HFFc6 (cell line): ENCODE measurements at places on chromosomes 5 and 9. TPM values are rescaled to one million over a fixed set of nuclear protein-coding genes. Genes with fewer than 3 reads are reported as not detected.
A peak's percentile ranks its signal among the peaks of the same experiment; 100 is the strongest.

LSM11 gene
- 2.0 to 2.2 TPM (median 2.0 TPM) in 3 replicates for total RNA-seq

- peak; percentile 30 for DNase-seq
These were observed 76.2 kb downstream of the DAPK1 start for GRCh38 chr9:87573841-87574342.

SARDH gene
- 0.37 and 4.5 TPM in 2 replicates for total RNA-seq

DNA sequence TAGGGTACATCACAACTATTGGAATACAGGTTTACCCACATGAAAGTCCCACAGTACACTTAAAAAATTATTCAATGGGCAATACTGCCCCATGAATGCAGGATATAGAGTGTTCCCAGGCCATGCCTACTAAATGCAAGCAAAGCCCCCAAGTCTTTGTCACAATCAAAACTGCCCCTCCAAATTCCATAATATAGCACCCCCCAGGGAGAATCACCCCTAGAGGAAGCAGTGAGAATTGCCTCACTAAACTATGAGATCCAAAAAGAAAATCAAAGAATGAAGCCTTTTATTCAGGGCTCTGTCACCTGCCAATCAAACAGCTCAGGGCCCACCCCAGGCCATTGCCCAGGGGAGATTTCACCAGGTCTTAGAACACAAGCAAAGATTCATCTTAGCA is 90.8 kb downstream of the ATPSCKMT start:
- no peak for DNase-seq

DNA sequence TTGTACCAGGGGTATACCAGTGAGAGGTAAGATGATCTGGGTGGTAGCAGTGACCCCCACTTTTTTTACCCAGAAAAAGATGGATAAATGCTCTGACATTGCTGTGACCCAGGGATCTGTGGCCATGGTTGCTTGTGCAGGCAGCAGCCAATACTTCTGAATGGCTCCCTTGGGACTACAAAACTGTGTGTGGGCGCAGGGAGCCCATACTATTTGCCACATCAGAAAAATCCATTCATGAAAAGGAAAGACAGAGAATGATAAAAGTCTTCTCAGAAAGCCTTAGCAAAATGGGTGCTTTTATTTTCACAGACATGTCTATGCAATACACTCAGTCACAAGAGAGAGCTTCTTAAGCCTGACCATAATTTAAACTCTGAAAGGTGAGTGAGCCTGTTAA is 37.3 kb upstream of the ALDOB start:
- DNase-seq = no peak

DNA sequence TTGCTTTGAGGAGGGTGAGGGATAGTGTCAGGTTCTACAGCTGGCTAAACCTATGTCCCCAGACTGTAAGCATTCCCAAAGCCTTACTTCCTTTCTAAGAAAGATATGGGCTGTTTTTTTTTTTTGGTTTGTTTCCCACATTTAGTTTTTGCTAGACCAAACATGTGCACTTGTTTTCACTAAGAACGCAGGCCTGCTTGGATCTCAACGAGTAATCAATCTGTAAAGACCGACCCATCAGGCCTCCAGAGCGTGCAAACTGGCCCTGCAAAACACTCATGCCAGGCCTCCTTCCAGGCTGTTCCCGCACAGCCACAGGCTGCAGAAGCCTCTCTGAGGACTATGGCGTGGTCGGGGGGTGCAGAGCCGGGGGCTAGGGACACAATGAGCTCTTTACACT is 304.8 kb upstream of the PANK3 start:
- no peak for DNase-seq

DNA sequence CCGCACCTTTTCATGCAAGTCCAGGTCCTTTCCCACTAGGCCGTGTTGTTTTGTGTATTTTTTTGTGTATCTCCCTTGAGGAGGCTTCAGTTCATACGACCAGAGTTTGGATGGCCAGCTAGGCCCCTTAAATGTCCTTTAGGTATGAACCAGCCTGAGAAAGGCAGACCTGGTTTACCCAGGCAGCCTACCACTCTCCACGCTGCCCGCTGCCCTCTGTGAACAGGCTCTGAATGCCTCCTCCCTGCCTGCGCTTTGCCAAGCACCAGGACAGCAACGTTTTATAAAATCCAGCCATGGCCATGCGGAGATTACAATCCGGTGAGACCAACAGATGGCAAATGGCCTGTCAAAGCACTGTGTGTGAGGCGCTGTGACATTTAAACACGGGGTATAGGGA is 626 bp upstream of the CLTB start:
- no peak for DNase-seq

CCNJL gene
- not detected in 2 replicates for total RNA-seq

- DNase-seq = no peak
These were observed 76.8 kb downstream of the CFAP77 start for GRCh38 chr9:132486706-132487350.

- DNase-seq = no peak
These were observed 138.1 kb upstream of the HMHB1 start for GRCh38 chr5:143673676-143674468.

GRCh38 chr5:9712506-9712905 is 82.4 kb upstream of the TAS2R1 start:
- DNase-seq = peak; percentile 95

CTXN3 gene
- not detected in 3 replicates for total RNA-seq

GPRIN1 gene
- total RNA-seq = 2.5 to 5.4 TPM (median 3.2 TPM) in 3 replicates

- no peak for DNase-seq
These were observed 36.9 kb upstream of the MED27 start for GRCh38 chr9:132116583-132116982.

RLN2 gene
- not detected in 3 replicates for total RNA-seq

DNA sequence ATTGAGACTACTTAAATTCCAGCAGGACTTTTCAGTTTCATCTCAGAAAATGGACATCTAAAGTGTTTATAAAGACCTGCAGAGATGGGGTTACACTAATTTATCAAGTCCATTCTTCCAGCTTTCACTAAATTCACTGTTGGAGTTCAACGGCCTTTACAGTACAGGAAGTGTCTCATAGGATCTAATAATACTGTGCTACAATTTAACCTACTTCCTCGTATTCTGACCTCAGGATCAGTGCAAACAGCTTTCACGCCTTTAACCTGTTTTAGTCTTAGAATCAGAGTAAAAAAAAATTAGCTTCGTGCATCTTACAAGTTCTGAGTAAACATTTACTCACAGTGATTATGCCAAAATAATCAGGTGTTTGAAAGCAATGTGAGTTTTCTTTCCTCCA is 632.6 kb upstream of the DMAC1 start:
- DNase-seq = no peak

NEURL1B gene
- total RNA-seq = 1.9 to 7.2 TPM (median 3.7 TPM) in 3 replicates

GABRA1 gene
- not detected in 2 replicates for total RNA-seq

GRCh38 chr9:128159784-128160602 is at the start of gene BBLN:
TSS of gene BBLN (plus strand) at chr9:128160265. CDS start at chr9:128160408, 143 bp downstream.
- peak; percentile 83 for DNase-seq

DNA sequence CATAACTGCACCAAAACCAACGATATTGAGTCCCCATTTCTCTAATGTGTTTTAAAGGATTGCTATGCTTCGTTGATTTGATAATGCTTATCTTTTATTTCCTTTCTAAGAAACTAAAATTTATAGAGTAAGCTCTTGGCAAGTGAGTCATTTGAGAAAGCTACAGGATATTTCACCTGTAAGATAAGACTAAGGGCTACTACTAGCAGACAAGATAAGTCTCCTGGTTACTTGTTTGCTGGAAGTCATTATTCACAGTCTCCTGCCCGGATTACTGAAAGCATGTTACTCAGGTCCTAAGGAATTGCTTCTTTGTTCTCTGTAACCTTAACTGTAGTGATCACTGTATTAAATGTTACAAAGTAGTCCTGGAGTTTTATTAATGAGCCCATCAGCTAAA is 315.9 kb upstream of the RASA1 start:
- DNase-seq = no peak

- no peak for DNase-seq
These were observed 351.7 kb downstream of the ZNF608 start for GRCh38 chr5:124394700-124395245.

WNT8A gene
- not detected in 3 replicates for total RNA-seq

DNA sequence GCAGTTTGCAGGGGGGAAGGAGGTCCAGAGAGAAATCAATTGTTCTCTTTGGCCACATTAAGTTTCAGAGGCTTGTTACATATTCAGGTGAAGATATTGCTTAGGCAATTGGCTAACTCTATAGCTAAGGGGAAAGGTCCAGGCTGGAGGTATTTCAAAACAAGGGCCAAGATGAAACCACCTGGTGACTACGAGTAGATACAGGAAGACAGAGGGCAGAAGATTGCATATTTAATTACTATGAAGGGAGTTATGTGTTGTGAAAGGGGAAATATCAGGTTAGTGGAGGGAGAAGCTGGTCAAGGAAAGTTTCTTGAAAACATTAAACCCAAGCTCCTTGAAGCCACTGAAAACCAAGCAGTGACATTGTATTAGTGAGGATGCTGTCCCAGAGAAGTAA is 1.9 kb upstream of the RAD23B start:
- DNase-seq = no peak

PFDN1 gene
- total RNA-seq = 83.3 to 90.1 TPM (median 86.1 TPM) in 3 replicates

DNA sequence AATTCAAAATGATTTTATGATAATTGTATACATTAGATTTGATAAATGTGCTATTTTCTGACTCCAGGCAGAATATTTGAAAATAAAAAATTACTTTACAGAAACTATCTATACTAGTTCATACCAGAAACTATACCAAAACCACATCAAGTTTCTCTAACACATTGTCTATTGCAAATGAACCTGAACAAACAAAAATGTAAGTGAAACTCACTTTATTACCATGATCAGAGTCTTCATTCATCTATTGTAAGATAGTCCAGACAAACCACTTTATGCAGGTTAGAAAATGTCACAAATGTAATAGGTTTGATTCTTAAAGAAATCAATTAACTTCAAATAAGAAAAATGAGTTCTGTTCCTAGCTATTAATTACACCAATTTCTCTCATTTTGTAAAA is 99.4 kb downstream of the OXCT1 start:
- no peak for DNase-seq

DNA sequence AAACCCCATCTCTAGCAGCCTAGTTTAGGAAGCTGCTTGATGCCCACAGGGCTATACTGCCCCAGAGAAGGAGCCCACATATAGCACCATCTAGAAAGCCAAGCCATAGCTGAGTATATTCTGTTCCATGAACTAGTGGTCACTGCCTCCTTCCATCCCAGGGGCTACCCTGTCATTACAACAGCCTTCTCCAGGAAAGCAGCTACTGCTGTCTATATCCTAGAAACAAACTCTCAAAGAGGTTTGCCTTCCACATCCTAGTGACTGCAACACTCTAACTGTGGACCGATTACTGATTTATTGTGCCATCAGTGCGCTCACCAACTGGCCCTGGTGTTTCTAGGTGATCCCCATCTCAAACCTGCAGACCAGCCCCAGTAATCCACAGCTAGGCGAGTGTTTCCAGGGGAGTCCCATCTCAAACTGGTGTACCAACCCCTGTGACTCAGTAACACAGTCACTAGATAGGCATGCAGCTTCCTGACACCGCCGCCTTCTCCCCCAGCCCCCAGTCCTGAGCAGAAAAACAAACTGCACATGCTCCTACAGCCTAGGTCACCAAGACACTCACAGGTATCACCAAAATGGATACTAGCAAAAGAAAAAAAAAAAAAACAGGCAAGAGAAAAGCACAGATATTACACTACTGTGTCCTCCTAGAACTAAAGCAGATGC is 14.8 kb downstream of the SPTLC1 start:
- DNase-seq = peak; percentile 73
